Body of pancreas (tissue), 4 donors: ENCODE measurements at places on chromosomes 7 and 10. TPM values are rescaled to one million over a fixed set of nuclear protein-coding genes. Genes with fewer than 3 reads are reported as not detected.
A peak's percentile ranks its signal among the peaks of the same experiment; 100 is the strongest.

- DNase-seq, result peak; percentile 62
Observed at GRCh38 chr7:71131256-71132126, 453 bp upstream of the GALNT17 start.

Gene CFAP46
- total RNA-seq, result 0.33 TPM

Gene TYW1B
- total RNA-seq, result 7.9 TPM

DNA sequence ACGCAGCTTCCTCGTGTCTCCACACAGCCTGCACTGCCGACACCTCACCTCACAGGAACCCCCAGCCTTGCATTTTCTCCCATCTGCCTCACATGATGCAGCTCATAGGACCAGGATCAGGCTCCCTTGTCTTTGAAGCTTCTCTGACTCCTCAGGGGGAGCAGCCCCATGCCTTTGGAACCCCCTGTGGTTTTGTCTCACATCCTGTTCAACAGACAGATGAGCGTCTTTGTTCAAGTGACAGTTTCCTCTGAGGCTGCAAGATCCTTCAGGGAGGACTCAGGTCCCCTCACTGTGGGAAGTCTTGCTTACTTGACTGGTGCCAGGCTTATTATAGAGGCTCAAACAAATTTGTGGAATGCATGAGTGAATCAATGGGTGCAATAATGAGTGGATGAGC is 667.1 kb downstream of the INHBA start:
- DNase-seq, result no peak

- DNase-seq, result no peak
Observed at GRCh38 chr7:108137993-108138392, 7.8 kb upstream of the LAMB4 start.

- DNase-seq, result no peak
Observed at GRCh38 chr7:120684463-120684862, 173.5 kb downstream of the TSPAN12 start.

- no peak for DNase-seq
Observed at GRCh38 chr10:11286261-11286852, 268.7 kb downstream of the CELF2 start.

DNA sequence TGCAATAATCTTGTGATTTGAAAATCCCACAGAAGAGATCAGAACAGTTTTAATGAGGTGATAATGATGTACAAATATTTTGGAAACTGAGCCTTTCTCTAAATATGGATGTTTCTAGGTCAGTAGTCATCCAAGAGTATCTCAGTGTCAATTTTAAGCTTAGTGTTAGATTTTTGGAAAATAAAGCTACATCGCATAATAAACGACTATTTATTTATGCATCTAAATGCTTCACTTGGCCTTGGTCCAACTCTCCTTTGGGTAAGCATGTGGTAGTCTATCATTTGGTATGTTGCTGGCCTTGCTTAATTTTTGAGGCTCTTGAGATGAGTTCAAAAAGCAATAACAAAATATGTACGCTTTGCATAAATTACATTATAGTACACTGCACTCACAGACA is 5.4 kb upstream of the PPP1R9A start:
- no peak for DNase-seq

Gene ZP3
- 4.4 TPM for total RNA-seq

DNA sequence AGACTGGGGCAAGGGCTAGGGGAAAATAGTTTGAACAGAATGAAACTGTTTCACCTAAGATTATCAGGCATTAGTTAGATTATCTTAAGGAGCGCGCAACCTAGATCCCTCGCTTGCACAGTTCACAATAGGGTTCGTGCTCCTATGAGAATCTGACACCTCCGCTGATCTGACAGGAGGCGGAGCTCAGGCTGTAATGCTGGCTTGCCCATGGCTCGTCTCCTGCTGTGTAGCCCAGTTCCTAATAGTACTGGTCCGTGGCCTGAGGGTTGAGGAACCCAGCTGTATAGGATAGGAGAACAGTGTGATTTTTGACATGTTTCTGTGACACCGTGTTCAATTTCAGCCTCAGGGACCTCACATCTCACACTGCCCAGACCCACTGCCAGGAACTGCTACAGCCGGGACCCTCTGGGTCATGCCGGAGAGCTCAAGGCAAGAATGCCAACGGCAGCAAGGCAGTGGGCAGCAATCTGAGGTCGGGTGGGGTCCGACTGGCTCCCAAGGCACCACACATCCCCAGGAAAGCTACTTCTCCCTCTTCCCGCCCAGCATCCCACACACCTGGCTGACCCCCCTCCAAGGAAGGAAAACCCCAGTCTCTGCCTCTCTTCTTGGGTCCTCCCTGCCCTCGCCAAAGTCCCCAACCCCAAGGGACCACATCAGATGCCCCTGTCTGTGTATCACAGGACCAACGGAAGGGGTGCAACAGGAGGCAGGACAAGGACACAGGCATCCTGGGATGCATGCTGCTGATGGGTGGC is 31.7 kb downstream of the CAMK2B start:
- DNase-seq, result no peak

DNA sequence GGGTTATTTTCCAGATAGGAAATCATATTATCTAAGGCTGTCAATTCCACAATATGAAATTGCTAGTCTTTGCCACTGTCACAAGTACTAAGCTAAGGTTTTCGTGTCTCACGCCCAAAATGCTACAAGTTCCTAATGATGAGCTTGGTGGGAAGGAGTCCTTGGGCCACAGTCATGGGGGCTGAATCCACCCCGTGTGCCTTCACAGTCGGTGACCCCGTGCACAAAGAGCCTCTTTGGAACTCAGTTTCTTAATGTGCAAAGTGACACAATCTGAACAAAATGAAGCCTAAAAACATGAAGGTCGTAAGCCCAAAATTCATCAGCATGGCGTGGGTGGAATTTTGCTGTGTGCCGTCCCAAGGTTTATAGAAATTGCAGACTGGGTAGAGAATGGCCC is 337.0 kb upstream of the GALNT17 start:
- DNase-seq, result no peak

Gene AS3MT
- total RNA-seq, result 4.0 TPM

GRCh38 chr7:141884539-141885225 is 31.5 kb upstream of the OR9A4 start:
- no peak for DNase-seq

DNA sequence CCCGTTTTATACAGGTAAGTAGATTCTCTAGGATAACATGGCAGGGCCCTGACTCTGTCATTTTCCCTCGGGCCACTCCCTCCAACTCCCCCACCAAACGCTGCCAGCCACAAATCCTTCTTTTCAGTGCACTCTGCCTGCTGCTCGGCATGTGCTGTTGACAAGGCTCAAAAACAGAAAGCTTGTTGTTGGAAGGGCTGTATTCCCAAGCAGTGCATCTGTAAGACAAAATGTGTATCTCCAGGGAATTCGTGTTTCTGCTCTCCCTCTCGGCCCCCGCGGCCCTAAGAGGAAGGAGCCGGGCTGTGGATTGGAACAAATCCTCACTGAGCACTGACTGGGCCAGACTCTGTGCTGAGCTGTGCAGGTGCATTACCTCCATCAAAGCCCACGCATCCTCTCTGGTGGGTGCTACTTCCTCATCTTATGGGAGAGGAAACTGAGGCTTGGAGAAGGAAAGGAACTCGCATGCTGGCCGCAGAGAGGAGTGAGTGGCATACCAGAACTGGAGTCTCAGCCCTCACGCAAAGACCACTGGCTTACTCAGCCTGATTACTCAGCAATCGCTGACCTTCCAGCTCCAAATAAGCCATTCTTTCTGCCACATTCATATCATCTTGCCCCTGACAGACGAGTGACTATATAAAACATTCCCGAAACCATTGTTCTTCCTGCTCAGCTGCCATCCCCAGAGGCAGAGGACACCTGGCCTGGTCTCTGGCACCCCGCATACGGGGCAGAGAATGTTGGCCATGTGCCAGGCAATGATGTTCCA is 33.5 kb upstream of the ENO4 start:
- DNase-seq, result no peak

Gene NEUROG3
- total RNA-seq, result not detected

- DNase-seq, result no peak
Observed at GRCh38 chr7:152869041-152869676, 109.6 kb downstream of the ACTR3B start.

DNA sequence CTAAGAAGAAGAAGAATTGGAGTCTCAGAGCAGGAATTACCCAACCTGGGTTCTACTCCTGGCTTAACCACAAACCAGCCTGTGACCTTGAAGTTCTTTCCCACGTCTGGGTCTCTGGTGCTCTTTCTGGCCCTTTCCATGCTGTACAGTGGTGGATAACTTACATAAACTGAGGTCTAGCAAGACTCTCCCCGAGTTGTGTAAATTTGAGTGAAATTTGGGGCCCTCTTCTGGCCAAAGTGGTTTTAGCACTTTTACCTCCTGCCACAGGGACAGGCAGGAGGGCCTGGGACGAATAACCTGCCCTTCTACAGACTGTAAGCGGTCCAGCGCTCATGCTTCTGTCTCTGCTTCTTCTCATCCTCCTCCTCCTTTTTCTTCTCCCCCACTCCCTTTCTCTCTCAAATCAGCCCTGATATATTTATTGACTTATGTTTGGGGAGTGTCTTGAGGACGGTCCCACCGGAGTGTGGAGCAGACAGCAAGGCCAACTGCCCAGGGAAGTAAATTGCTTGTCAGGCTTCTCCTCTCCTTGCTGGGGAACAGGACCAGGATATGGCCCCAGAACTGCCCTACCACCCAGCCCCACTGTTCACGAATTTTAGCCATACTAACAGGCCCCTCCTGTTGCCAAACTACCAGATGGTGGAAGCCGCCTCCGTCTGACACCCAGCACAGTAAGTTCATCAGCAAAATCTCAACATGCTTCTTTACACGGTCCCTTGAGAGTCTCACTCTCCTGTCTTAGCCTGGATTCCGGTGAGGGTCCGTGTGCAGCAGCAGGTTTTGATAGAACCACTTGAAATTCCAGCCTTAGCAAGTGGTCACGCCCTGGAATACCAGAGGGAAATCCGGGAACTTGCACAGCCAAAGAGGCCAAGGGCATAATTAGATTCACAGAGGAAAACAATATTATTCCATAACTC is 4.0 kb upstream of the SH3PXD2A start:
- peak; percentile 70 for DNase-seq

- DNase-seq, result no peak
Observed at GRCh38 chr10:101286248-101287046, 57.2 kb upstream of the LBX1 start.

- no peak for DNase-seq
Observed at GRCh38 chr10:92800134-92800733, 48.1 kb upstream of the EXOC6 start.

Gene ATG9B
- not detected for total RNA-seq

GRCh38 chr7:40827222-40828085 is 692.6 kb downstream of the SUGCT start:
- DNase-seq, result no peak

- no peak for DNase-seq
Observed at GRCh38 chr10:20601941-20602461, 295.1 kb downstream of the NEBL start.

Gene HOXA5
- 0.99 TPM for total RNA-seq

DNA sequence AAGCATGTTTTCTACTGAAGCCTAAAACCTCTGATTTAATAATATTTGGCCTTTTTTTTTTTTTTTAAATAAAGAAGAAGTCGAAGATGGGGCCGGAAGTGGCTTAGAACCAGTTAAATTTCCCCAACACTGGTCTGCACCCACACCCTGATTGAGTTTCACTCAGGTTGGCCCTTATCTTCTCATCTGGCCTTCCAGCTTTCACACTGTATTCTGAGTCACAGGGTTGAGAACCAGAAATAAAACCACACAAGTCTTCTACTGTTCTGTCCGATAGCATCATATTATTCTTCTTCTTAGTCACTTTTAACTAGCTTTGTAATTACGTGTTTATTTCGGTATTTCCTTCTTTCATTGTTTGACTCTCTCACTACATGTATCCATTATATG is 9.9 kb downstream of the ZNF365 start:
- DNase-seq, result no peak

DNA sequence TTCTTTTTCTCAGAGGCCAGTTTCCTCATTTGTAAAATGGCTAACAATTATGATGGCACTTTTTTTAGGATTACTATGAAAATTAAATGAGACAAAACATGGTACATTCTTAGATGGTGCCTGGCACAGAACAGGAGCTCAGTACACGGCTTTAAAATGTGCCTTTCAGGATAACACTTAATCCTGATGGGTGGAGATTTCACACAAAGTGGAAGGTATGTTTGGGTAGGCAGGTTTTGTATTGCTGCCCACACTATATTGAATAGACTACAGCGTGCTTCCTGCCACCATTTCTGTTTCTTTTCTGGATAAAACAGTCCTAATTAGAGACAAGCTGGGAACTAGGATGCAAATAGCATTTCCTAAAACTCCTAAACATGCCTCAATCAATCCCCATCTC is 22.0 kb upstream of the IMPDH1 start:
- DNase-seq, result no peak

DNA sequence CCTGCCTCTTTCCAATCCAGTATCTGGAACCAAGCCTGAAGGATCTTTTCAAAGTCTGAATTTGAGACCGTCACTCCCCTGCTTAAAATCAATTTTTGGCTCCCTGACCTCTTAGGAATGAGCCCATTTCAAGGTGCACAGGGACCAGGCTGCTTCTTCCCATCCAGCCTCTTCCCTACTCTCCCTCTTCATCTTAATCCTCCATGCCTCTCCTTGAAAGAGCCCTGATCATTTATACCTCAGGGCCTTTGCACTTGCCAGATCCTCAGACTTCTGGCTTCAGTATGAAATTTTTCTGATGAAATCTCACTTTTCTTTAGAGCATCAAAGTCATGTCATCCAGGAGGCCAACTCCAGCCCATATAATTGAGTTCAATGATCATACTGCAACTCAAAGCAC is 399.5 kb upstream of the CELF2 start:
- DNase-seq, result no peak

Gene OR9A2
- not detected for total RNA-seq

DNA sequence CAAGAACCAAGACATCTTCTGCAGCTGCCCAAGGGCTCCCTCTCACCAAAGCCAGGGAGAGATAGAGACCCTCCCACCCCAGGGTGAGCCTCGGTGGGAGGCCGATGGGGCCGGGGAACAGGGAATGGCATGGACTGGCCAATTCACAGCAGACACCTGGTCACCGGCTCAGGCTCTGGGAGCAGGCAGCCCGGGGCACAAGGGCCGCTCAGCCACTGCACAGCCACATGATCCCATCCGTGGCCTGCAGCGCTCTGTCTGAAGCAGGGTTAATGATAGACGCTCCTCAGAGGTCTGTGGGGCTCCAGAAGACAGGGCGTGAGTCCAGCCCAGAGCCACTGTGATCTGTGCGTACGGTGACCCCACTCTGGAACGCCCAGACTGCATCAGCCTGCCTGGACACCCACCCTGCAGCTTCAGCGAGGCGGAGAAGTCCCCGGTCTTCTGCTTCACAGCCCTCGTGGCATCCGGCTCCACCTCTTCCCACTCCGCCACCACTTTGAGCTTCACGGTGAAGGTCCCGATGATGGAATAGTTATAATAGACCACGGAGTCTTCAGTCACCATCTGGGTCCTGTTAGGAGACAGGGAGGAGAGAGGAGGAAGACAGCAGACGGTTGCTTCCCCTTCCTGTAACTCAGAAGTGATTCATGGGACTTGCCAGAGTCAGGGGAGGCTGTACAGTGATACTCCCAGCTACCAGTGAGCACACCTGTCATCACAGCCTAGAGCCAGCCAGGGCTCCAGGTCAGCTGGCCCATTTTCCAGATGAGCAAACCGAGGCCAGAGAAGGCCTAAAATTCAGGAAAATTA is 14.0 kb downstream of the TMEM130 start:
- no peak for DNase-seq
